ENCODE measurements at places on chromosomes 11 and 22.

DNA sequence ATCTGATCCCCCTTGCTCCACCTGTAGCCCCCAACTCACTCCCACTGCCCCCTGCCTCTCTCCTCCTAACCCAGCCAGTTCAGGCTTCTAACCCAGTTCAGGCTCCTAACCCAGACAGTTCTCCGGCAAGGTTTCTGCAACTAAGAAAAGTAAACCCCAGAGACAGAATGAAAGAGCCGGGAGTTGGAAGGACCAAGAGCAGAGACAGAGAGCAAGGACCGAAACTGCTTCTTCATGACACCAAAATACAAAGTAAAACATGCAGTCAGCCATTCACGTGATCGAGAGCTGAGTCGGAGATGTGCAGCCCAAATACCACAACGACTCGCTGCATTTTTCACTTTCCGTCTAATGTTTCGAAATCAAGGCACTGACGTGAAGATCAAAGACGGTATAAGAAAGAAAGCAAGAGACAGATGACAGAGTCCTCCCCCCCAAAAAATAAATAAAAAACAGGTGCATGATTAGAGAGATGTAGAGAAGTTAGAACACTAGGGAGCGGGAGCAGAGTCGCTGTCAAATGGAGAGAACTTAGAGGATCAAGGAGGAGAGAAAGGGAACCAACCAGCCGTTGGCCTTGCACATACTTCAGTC lies 884 bp downstream of the IL10RA start:
- DNase-seq, result no peak

- no peak for DNase-seq
Observed at GRCh38 chr11:48142889-48143288, 73.7 kb upstream of the OR4B1 start.

DNA sequence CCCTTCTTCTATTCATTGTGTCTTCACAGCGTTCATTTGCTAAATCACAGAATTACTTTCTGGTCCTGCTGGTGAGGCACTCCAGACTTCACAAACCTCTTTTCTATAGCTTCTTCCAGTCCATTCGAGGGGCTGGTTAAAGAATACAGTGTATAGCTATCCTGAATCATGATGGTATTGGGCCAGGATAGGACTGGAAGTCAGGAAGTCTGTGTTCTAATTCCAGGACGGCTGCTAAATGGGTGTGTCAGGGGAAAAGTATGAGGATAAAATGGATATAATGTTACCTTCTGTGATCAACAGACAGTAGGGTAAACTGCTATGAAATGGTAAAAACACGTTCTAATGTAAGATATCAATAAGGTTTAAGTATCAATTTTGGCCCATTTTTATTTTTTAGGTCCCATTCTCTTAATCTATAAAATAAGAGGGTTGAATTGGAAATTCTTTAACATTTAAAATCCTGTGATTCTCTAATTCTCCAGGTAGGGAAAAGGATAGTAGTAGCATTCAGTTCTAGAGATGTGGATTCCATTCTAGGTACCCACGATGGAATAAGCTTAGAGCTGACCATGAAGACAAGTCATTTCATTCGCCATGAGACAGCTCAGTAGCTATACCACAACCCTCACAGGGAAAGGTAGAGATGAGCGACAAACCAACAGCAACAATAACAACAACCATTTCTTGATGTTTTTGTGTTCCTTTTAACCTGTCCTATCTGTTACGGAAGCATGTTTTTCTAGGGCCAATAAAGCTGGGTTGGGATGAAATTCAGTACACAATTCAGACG lies 96.1 kb downstream of the SLC1A2 start:
- no peak for DNase-seq

- no peak for DNase-seq
Observed at GRCh38 chr22:31295360-31295759, 3.1 kb upstream of the PIK3IP1 start.

DNA sequence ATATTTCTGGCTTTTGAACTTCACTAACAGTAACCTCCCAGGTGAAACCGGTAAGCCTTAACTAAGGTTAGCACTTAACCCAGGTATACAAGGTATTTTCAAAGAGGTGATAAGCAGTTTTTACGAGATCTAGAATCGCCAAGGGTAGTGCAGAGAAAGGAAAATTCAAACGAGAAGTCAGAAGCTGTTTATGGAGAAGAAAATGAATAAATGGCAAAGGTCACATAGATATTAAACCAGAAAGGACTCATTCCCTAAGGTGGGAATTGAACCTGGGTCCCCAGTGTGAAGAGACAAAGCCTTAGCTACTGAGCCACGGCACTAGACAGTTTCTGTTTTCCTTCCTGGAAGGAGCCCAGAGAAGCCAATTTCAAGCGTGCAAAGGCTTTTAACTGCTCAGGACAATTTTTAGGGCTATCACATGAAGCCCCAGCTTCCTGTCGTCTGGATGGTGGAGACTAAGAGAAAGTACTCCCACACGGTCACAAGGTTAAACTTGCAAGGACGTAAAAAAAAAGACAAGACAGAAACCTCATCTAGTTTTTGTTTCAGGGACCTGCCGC lies 5.7 kb upstream of the C1QTNF6 start:
- no peak for DNase-seq
